NCI-H526 treated with DMSO at 0.1 percent for 48 hours (cell line): ENCODE measurements at places on chromosomes 4 and X.

DNA sequence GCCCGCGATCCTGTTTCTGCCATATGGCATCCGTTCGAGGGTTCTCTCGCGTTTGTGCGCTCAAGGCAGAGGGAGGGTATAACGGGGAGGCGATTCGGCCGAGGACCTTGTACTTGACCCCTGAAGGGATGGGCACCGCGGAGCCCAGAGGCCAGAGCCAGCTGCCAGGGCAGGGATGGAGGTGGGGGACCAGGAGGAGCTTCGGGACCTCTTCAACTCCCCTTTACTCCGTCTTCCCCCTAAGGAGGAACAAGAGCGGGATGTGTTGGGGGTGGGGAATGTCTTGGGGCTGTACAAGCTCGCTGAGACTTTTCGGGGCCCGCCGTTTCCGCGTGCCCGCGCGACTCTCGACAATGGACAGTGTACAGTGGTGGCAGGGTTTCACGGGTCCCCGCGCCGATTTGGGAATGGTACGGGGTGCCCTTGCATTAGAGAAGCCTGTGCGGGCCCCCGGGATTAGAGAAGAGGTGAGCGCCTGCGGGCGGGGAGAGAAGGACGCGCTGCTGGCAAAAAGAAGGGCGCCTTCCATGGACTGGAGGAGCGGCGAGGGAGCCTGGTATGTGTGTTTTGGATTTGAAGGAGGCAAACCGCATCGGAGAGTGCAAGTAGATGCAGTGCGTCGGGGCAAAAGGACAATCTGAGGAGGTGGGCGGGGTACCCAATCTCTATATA lies 760 bp downstream of the UGT8 start:
- peak; percentile 74 for DNase-seq

DNA sequence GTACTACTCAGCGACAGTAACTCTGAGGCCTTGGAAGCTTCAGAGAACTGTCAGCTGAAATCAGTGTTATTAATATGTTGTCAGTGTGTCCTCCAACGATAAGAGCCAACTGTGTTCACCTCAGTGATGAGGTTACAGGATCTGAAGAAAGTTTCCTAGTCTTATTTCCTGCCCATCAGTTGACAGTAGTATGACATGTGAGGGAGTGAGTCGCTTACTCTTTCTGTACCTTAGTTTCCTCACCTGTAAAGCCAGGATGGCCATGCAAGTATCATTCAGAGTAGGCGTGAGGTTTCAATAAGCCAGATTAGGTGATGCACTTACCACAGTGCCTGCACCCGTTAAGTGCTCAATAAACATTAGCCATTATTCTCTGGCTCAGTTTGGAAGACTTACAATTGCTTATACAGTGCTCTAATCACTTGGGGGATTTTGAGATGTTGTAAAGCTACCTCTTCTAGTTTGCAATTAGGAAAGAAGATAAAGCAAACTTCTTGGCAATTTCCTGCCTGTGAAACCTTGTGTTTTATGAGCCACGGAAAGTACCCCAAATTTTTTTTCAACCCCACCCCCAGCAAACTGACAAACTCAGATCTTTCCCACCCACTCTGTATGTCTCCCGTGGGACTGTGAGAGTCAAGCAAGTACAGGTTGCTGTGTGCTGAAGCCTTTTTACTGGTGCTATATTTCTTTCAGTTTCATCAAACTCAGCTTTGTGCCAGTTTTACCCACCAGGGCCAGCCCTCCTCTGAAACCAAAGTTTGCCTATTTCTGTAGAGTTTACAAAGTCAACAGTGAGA lies 62.2 kb downstream of the ANXA3 start:
- DNase-seq, result no peak

DNA sequence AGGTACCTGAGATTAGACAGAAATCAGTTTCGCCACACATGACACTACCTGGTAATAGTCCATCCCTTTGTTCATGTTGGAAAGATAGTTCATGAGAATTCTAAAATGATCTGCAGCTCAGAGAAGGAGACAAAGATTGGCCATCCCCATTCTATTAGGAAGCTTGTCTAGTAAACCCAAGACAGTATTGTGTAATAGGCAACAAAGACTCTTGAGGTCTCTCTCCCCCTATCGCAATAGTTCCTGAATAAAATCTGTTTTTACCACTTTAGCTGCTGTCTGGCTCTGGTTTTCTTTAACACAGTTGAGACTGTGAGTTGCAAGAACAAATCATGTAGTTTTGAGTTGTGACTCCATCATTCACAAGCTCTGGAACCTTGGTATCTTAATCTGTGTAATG lies 14.8 kb upstream of the BBS7 start:
- no peak for DNase-seq

DNA sequence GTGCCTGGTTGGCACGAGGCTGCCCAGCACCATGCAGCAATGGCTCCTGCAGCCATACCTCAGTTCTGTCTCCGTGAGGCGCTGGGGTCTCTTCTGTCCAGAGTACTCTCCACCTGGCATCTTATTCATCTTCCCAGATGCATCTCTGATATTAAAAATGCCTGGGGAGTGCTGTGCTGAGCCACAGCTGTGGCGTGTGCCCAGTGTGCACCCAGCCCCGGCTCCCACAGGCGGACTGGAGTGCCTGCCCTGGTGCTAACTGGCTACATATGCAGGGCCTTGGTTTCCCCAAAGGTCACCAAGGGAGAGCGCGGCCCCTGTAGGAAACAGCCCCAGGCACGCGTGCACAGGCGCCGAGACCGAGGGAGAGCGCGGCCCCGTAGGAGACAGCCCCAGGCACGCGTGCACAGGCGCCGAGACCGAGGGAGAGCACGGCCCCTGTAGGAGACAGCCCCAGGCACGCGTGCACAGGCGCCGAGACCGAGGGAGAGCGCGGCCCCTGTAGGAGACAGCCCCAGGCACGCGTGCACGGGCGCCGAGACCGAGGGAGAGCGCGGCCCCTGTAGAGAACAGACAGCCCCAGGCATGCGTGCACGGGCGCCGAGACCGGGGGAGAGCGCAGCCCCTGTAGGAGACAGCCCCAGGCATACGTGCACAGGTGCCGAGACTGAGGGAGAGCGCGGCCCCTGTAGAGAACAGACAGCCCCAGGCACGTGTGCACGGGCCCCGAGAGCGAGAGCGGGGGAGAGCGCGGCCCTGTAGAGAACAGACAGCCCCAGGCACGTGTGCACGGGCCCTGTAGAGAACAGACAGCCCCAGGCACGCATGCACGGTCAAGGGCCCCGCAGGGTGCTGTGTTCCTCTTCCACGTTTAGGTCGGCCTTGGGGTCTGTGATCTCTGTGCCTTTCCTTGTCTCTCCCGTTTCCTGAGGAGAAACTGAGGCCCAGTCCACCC lies 14.5 kb downstream of the TMEM175 start:
- DNase-seq, result no peak

DNA sequence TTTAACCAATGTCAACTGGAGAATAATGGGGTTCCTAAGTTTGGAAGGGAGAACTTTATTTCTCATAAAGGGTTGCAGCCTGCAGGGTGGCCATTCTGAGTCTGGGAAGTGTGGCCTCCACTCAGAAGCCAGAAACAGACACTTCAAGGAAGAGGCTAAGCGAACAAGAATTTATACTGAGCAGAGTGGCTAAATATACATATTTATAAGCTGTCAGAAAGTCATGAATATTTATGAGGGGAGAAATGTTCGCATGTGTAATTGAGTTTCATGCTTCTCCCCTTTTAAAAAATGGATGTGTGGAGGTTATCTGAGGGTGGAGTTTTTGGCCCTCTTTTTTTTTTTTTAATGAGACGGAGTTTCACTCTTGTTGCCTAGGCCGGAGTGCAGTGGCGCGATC lies 78.1 kb upstream of the PLAC8 start:
- DNase-seq, result no peak

DNA sequence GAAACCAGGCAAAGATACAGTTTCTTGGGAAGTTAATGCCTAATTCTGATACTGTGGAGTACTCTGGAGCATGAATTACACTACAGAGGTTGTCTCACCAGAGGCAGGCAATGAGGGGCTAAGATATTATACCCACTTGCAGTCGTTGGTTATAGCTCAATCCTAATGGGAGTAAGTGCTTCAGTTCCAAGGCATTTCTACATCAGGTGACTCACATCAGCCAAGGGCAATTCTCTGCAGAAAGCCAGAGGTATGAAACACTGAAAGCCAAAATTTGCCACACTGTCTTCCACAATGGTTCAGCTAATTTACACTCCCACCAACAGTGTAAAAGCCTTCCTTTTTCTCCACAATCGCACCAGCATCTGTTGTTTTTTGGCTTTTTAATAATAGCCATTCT lies 174.0 kb upstream of the IL15 start:
- no peak for DNase-seq

DNA sequence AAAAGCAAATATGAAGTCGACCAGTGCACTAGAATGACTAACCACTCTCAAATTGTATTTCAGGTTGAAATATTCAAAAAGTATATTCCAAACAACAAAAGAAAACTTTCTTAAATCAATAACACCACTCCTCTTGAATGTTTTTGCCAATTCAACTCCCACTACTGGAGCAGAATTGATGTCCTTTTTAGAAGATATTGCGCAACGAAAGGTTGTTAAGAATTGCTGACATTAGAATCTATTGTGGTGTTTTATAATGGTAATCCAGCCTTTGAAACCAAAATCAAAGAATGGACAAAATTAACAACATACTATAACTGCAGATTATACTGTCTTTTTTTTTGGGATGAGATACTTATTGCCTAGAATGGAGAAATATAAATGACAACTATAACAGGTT lies 331.3 kb downstream of the GRXCR1 start:
- no peak for DNase-seq

DNA sequence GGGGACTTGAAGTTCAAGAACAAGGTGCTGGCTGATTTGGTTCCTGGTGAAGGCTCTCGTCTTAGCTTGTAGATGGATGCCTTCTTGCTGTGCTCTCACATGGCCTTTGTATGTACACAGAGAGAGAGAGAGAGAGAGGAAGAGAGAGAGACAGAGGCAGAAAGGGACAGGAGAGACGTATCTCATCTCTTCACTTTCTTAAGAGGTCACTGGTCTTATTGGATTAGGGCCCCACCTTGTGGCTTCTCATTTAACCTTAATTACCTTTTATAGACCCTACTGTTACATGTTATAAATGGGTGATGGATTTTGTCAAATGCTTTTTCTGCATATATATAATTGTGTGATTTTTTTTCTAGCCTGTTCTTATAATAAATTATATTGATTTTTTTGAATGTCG lies 1444.2 kb downstream of the ADGRL3 start:
- peak; percentile 14 for DNase-seq

DNA sequence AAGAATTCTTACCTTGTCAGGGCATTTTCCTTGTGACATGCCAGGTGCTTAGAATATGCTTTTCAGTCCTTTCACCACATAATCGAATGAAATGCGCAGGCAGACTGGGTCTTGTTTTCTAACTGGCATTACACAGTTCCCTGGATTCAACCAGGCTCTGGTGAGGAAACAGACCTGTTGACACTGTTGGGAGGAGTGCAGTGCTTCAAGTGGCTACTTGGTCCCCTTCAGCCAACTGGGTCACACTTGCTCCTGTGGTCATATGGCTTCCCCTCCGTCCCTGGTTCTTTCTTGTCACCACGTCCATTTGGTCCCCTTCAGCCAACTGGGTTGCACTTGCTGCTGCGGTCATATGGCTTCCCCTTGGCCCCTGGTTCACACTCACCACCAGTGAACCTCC lies 9.7 kb downstream of the SMIM20 start:
- DNase-seq, result no peak

DNA sequence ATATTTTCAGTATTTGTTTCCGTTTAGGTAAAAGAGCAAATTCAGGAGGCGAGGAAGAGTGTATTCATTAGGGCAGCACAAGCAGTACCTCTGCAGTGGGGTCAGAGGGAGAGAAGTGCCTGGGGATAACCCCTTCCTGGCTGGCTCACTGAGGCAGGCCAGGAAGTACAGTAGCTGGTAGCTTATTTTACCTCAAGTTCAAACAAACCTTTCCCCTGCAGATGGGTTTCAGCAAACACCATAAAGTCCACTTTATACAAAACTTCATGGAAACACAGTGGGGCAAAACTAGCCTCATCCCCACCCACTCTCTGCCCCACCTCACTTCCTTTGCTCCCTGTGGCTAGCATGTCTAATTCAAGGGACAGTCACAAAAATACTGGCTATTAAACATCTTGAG lies 29.5 kb downstream of the MEPE start:
- DNase-seq, result no peak

DNA sequence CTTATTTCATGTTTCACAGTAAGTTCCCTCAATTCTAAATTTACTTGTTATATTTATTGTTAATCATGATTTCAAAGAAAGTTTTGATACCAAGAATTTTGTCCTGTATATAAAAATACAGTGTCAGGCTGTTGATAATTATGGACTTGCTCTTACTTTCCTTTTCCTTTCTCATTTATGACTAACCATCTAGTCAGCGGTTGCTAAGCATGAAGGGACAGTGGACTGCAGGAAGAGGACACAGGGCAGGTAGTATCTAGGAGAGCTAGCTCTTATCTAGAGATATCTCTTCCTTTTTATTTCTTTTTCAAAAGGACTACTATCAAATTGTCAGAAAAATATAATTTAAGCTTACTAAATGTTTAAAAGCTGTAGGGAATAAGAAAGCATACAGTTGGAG lies 1.6 kb downstream of the OPRPN start:
- no peak for DNase-seq

- no peak for DNase-seq
Measured at GRCh38 chr4:25856756-25857155, 6.0 kb downstream of the SEL1L3 start.

GRCh38 chr4:146132445-146132844 lies 43.1 kb upstream of the LSM6 start:
- no peak for DNase-seq

- no peak for DNase-seq
Measured at GRCh38 chr4:48173056-48173991, 39.3 kb upstream of the TXK start.

DNA sequence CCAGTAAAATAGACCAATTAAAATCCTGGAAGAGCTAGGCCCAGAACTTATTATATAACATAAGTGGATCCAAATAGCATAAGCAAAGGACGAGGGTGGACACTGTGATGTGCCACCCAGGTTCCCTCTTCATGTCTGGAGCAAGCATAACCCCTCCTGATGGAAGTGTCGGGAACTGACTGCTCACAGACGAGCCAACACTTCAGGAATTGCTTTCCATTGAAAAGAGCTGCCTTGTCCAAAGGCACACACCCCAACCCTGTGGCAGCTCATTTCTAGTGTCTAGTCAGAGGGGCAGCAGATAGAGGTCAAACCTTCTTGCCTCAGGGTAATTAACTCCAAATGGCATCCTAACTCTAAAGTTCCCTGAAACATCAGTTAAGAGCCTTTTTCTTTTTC lies 15.3 kb downstream of the DDIT4L start:
- no peak for DNase-seq

- DNase-seq, result no peak
Measured at GRCh38 chr4:153909672-153910071, 120.8 kb upstream of the SFRP2 start.

- DNase-seq, result no peak
Measured at GRCh38 chrX:46831765-46832327, 5.0 kb upstream of the RP2 start.

DNA sequence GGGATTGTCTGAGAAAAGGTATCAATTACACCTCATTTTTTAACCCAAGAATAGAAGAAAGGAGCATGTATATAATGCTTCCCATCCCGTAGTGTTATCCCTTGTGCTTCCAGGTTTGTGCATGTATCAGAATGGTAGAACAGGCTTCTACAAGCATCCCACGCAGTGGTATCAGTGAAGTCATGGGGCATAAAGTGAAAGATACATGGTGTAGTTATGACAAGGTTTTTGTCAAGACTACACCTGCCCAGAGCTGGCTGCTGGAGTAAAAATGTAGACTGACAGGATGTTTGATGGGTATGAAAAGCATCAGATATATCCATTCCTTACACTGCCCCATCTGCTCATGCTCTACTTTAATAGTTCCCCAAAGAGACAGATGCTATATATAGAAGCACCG lies 9.5 kb downstream of the TLR1 start:
- no peak for DNase-seq

GRCh38 chrX:44795945-44796450 lies 47.8 kb upstream of the DUSP21 start:
- DNase-seq, result no peak
